ENCODE measurements at places on chromosomes 3 and 15. TPM values are rescaled to one million over a fixed set of nuclear protein-coding genes. Genes with fewer than 3 reads are reported as not detected.
A peak's percentile ranks its signal among the peaks of the same experiment; 100 is the strongest.

DNA sequence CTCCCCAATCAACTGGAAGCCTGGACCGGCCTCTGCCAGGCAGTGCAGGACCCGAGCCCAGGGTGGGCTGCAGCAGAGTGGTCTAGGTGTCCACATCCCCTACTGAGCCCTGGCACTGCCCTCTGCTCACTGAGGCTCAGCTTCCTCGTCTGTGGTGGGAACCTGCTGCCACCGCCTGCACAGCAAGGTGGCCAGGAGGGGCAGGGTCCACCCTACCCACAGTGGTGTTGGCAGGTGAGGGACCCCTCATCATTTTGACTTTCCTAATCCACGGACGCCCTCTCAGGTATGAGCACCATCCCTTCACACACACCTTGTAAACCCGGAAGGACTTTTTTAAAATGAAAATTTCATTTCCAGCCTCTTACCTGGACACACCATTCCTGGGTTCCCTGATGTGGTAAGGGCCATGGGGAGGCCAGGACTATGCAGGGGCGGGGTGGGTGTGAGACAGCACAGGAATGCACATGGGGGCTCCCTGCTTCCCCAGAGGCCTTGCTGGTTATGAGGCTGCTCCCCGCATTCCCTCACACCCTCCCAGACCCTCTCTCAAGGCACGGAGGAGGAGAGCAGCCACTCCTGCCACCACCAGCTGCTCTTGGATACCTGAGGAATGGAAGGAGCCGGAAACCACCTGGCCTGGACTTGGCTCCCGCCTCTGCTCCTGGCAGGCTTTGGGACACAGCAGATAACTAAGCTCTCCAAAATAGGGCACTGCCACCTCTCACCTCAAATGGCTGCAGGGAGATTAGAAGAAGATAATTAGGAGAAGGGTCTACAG lies 185.9 kb upstream of the TPM1 start:
- peak; percentile 38 for DNase-seq

GRCh38 chr15:83014205-83014653 lies 2.8 kb upstream of the C15orf40 start:
- no peak for DNase-seq

DNA sequence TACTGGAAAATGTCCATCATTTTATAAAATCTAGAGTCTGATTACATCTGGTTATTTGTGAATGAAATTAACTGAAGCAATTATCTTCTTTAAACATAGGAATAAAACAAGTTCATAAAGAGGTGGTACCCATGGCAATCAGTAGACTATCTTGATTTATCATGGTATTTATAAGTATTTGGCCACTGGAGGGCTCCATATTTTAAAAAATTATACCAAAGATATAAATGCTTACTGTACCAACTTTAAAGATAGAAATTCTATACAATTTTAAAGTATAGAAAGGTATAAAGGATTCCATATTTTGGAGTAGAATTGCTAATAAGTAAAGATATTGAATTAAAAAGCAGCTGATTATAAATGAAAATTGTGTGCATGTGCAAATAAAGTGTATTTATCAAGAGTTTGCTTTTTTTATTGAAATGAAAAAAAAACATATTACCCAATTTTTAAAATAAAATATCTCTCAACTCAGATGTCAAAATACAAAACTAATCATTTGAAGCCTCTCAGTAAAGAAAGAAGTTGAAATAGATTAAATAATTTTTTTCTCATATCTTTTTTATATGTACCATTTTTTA lies 105.3 kb downstream of the BBX start:
- DNase-seq, result no peak

GRCh38 chr15:81235276-81236123 lies 38.8 kb downstream of the IL16 start:
- DNase-seq, result no peak

DNA sequence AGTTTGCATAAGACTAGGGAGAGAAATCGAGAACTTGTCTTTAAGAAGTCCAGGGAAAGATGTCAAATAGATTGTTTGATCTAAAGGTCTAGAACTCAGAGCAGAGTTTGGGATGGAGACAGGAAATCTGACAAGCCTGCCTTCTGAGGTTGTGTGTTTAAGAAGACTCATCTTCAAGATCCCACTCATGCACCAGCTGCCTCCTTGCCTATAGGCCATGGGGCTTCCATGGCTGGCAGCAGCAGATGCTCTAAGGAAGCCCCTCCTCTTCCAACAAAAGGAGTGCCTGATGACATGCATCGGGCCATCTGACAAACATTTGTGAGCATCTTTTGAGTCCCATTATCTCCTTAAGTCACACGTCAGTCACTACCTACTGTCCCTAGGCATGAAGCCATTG lies 47.4 kb downstream of the WNT5A start:
- no peak for DNase-seq

DNA sequence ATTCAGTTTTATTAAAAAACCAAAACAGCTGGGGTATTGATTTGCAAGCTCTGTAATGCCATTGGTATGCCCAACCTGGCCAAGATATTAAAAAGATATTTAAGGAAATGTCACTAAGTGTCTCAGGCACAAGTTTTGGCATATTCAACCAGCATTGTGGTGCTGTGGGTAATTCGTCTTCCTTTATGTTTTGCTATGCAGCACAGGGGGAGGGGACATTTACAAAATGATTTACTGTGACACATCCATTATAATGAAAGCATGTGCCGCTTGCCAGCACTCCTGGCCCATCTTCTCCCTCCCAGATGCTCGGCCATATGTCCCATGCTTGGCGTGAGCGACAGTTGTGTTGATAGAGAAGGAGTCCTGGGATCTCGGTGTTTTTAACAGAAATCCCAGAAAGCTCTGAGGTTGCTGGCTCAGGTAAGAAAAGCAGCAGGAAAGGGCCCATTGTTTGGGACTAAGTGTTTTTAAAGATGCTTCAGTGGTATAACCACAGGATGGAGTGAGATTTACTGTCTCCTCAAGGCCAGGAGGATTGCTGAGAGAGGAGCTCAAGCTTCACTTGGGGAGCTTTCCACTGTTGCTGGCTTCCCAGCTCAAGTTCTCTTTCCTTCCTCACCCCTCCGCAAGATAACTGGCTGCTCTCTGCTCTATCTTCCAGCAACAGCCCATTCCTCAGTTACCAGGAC lies 158.2 kb upstream of the TSC22D2 start:
- no peak for DNase-seq

GRCh38 chr3:149448331-149448831 lies 26.1 kb upstream of the TM4SF4 start:
- DNase-seq, result no peak

GRCh38 chr3:134651347-134652041 lies 672 bp upstream of the KY start:
- DNase-seq, result no peak

- peak; percentile 98 for DNase-seq
Measured at GRCh38 chr3:158672215-158673176, at the start of gene LXN. Gene LXN (minus strand): TSS chr3:158672648. CDS start chr3:158672478, 170 bp downstream.

DNA sequence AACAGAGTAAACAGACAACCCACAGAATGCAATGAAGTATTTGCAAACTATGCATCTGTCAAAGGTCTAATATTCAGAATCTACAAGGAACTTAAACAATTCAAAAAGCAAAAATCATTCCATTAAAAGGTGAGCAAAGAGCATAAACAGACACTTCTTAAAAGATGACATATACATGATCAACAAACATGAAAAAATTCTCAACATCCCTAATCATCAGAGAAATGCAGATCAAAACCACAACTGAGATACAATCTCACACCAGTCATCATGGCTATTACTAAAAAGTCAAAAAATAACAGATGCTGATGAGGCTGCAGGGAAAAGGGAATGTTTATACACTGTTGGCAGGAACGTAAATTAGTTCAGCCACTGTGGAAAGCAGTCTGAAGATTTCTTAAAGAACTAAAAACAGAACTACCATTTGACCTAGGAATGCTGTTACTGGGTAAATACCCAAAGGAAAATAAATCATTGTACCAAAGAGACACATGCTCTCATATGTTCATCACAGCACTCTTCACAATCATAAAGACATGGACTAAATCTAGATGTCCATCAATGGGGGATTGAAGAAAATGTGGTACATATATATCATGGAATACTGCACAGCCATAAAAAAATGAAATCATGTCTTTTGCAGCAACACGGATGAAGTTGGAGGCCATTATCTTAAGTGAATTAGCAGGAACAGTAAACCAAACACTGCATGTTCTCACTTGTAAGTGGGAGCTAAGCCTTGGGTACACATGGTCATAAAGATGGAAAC lies 393.3 kb upstream of the CBLB start:
- no peak for DNase-seq

GRCh38 chr3:59499000-59499399 lies 449.2 kb upstream of the CFAP20DC start:
- DNase-seq, result no peak

DNA sequence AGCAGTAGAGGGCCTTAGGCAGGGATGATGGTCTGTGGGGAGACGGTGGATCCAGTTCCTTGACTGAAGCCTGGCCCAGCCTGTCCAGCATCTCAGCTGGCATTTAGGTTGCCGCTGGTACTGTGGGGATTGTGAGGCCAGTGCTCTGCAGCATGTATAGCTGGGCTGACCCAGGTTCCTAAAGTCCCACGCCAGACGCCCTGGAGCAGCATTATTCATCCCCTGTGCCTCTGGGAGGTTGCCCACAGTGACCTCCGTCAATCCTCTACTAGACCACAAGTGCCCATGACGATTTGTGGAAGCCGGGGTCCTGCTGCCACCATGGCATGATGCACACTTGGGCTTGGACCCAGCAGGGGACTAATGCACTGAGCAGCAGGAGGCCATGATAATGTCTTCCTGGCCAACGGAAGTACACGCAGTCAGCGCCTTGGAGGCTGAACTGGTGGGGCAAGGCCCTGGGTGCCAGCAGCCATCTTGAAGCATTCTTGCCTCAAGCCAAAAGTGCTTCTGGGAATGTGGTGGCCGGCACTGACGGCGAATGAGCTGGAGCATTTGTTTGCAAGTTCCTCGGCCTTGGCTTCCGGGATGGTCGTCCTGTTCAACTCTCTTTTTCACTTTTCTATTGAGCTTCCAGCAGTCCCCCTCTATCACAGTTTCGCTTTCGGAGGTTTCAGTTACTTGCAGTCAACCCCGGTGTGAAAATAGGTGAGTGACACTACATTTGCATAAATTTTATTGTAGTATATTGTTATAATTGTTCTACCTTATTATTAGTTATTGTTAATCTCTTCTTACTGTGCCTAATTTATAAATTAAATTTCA lies 949.4 kb downstream of the ROBO1 start:
- DNase-seq, result no peak

DNA sequence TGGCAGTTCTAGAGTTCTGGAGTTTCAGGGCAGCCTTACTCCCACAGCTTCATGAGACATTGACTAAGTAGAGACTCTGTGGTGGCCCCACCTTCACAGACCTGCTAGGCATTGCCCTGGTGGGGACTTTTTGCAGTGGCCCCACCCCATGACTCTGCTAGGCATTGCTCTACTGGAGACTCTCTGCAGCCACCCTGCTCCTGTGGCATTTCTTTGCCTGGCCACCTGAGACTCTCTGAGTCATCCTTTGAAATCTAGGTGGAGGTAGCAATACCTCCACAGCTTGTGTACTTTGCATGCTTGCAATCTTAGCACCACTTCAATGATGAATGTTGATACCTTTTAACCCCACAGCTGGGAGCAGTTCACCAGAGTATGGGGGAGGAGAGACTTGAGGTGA lies 40.6 kb upstream of the DHX36 start:
- DNase-seq, result no peak

- no peak for DNase-seq
Measured at GRCh38 chr3:99881121-99881524, 63.5 kb downstream of the CMSS1 start.

DNA sequence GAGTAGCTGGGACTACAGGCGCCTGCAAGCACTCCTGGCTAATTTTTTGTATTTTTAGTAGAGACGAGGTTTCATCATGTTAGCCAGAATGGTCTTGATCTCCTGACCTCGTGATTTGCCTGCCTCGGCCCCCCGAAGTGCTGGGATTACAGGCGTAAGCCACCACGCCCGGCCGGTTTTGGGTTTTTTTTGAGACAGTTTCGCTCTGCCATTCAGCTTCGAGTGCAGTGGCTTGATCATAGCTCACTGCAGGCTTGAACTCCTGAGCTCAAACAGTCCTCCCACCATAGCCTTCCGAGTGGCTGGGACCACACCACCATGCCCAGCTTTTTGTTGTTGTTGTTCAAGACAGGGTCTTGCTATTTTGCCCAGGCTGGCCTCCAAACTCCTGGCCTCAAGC lies 16.0 kb upstream of the SCAP start:
- no peak for DNase-seq

GRCh38 chr15:61200626-61201025 lies 28.5 kb downstream of the RORA start:
- peak; percentile 32 for DNase-seq

DNA sequence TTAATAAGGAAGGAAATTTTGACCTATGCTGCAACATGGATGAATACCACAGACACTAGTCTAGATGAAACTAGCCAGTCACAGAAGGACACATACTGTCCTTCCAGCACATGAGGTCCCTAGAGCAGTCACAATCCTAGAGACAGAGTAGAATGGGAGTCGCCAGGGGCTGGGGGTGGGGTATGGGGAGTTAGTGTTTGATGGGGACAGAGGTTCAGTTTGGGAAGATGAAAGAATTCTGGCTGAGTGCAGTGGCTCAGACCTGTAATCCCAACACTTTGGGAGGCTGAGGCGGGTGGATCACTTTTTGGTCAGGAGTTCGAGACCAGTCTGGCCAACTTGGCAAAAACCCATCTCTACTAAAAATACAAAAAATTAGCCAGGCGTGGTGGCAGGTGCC lies 99.2 kb downstream of the TPRA1 start:
- no peak for DNase-seq

DNA sequence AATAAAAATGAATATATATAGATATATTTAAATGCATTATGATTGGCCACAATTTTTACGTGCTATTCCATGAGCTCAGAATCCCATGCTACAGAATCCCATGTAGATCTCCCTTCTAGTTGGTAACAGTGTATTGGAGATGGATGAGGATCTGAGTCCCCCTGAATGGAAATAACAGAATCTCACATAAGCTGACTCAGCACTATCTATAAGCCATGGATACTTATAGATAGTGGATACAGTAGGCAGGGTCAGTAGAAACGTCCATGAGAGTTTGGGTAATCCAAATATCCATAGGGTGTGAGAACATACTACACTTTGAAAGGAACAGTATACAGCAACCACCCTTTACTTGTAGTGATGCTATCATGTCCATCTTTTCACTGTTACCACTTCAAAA lies 375.4 kb downstream of the EPHA6 start:
- DNase-seq, result no peak

Gene IL5RA
- total RNA-seq, result not detected

Gene AGBL1
- total RNA-seq, result 0.07 TPM

Gene DRD3
- total RNA-seq, result not detected

Gene ZNF619
- total RNA-seq, result 6.9 TPM

Gene TM4SF18
- total RNA-seq, result 0.62 TPM

Gene SNRPN
- total RNA-seq, result 278 TPM

Gene FAM3D
- total RNA-seq, result not detected

Gene ALG1L2
- total RNA-seq, result 5.6 TPM

Gene DZIP3
- total RNA-seq, result 44.0 TPM

Gene OXTR
- total RNA-seq, result 11.8 TPM

Gene DHX36
- total RNA-seq, result 95.3 TPM

Gene FGF7
- not detected for total RNA-seq

Gene RPLP1
- total RNA-seq, result 1,610 TPM

Gene GPR62
- total RNA-seq, result 0.41 TPM

Gene OR5AC2
- total RNA-seq, result not detected

Data from endodermal cell (in vitro differentiated cells).